ENCODE measurements at places on chromosomes 2 and 18.
A peak's percentile ranks its signal among the peaks of the same experiment; 100 is the strongest.

GRCh38 chr2:151198645-151199044 is 63.0 kb downstream of the RBM43 start:
- DNase-seq = peak; percentile 37

GRCh38 chr2:71784734-71785511 is 331.6 kb downstream of the DYSF start:
- DNase-seq = peak; percentile 68

- no peak for DNase-seq
Measured at GRCh38 chr2:68245066-68245465, 7.3 kb downstream of the PPP3R1 start.

DNA sequence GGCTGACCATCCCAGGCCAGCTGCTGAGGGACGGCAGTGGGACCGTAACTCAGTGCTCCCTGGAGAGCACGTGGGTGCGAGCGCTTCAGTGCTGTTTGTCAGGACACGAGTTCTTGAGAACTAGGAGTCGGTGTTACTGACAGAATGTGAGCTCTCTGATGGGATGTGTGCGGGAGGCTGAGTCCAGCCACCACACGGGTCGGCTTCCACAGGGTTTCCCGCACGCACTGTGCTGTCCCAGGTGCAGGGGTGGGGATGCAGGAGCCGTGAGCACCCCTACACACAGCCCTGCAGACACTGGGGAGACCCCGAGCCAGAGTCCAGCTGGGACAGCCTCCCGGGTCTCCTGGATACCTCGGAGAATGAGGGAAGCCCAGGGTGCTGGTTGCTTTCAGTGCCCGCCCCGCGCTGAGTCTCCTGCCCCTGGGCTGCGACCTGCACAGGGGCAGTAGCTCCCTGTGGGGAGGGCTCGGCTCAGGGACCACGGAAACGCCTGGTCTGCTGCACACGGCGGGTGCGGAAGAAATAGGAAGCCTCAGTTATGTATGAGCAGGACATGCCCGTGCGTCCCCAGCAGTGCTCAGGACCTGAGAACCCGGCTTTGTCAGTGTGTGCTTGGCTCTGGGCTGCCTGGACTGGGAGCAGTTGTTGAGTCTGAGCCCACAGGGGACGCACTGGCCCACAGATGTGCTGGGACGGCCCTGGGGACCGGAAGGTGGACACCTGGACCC is 71.2 kb downstream of the KCNG2 start:
- no peak for DNase-seq

GRCh38 chr2:230129343-230129742 is 60.6 kb upstream of the SLC16A14 start:
- DNase-seq = peak; percentile 53

DNA sequence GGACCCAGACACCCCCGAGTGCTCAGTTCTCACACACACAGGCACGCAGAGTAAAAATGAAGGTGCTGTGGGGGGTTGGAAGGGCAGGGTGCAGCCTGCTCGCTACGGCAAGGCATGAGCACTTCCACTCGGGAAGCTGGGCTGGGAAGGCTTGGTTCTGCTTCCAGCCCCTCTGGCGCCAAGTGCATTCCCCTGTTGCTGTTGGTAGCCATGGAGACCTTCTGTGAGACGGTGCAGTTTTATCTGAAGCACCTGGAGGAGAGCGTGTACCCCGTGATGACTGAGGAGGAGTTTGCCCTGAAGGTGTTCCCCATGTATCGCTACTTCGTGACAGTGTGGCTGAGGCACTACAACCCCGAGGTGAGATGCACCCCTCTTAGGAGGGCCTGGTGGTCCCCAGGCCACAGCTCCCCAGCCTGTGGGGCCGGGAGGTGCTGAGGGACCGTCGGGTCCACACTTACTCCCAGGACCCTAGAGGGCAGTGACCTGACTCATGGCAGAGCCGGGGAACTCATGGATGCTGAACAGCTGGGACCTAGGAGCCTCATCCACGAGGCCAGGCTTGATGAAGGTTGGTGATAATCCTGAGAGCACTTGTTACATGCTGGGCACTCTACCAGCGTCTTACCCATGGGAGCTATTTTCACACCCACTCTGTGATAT is 15.5 kb downstream of the MROH2A start:
- DNase-seq = no peak

GRCh38 chr2:179675435-179675834 is 186.0 kb downstream of the ZNF385B start:
- no peak for DNase-seq

DNA sequence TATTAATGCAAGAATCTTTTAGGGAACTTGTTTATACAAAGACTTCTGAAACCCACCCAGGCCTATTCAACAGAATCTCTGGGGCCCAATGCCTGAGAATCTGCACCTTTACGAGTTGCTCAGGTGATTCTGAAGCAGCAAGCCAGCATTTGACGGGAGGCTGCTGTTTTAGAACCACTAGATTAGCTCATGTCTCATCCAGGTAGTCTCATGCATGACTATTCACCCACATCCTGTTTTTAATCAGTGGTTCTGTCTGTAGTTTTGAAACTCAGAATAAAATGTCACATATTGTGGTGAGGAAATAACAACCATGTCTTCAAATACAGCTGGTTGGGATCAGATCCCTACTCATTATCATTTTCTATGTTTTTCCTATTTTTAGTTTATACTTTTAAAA is 39.5 kb downstream of the CYTIP start:
- no peak for DNase-seq

GRCh38 chr2:146659976-146660375 is 1184.9 kb upstream of the ACVR2A start:
- no peak for DNase-seq

- no peak for DNase-seq
Measured at GRCh38 chr2:159226608-159227385, 59.7 kb downstream of the WDSUB1 start.

GRCh38 chr2:62340994-62341484 is 145.1 kb downstream of the B3GNT2 start:
- DNase-seq = no peak

DNA sequence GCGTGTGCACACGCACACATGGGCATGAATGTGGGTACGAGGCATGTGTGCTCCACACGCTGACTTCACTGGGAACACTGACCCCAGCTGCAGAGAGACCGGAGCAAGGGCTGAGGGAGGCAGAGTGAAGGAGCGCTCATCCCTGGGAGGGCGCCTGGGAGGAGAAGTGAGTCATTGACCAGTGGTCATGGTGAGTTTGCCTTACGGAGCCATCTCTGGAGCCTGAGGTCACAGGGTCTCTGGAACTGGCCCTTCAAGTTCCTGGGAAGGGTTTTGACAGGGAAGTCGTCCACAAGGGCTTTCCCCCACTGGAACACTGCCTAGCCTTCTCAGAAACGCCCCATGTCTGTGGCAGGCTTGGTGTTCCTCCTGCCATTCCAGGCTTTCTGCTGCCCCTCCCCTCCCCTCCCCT is 14.3 kb upstream of the TMEM185B start:
- no peak for DNase-seq

DNA sequence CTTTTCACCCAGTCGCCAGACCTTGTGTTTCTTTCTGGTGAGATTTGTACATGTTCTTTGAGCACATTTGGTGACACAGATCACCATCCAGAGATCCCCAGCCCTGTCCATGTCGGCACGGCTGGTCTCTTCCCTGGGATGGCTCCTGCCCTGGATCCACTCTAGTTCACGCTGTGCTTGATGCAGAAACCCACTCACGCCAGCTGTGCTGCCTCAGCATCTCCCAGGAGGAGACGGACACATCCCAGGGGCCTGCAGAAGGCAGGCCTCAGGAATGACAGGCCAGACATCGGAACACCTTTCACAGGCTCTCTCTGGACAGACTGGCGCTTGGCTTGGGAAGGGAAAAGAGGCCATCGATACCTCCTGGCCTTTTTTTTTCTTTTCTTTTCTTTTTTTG is 203.6 kb downstream of the ACKR3 start:
- DNase-seq = no peak

DNA sequence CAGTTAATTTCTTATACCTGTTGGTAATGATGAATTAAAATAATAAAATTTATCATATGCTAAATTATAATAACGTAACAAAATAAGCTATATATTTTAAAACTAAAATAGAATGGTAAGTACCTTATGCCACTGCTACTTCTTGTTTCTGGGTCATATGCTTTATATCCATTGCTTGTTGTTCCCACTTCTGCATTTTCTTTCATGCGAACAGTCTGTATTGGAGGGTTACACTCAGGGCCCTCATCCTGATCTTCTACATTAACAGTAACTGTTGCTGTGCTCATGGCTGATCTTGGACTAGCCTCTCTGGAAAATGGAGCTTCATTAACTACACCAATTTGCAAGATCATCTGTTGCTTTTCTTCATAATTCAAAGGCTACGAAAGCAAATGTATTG is 22.2 kb downstream of the DSC2 start:
- no peak for DNase-seq

GRCh38 chr2:36441816-36442215 is 86.2 kb downstream of the CRIM1 start:
- DNase-seq = no peak

DNA sequence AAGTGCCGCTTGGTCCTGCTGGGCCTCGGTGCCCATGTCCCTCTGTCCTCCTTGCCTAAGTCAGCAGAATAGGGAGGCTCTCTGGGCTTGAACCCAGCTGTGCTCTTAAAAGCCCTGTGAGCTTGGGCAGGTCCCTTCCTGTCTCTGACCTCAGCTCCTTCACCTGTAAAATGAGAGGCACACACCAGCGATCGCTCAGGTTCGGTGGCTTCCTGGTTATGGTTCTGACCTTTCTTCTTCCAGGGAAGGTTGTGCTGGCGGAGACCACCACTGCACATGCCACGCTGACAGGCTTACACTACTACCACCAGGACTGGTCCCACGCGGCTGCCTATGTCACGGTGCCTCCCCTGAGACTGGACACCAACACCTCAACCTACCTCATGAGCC is 36.1 kb upstream of the MAPRE3 start:
- DNase-seq = no peak

- DNase-seq = no peak
Measured at GRCh38 chr2:239788576-239789098, 236.5 kb downstream of the NDUFA10 start.

GRCh38 chr2:11874861-11875260 is 128.4 kb downstream of the LPIN1 start:
- no peak for DNase-seq

GRCh38 chr18:40186677-40187076 is 1768.4 kb upstream of the PIK3C3 start:
- no peak for DNase-seq

DNA sequence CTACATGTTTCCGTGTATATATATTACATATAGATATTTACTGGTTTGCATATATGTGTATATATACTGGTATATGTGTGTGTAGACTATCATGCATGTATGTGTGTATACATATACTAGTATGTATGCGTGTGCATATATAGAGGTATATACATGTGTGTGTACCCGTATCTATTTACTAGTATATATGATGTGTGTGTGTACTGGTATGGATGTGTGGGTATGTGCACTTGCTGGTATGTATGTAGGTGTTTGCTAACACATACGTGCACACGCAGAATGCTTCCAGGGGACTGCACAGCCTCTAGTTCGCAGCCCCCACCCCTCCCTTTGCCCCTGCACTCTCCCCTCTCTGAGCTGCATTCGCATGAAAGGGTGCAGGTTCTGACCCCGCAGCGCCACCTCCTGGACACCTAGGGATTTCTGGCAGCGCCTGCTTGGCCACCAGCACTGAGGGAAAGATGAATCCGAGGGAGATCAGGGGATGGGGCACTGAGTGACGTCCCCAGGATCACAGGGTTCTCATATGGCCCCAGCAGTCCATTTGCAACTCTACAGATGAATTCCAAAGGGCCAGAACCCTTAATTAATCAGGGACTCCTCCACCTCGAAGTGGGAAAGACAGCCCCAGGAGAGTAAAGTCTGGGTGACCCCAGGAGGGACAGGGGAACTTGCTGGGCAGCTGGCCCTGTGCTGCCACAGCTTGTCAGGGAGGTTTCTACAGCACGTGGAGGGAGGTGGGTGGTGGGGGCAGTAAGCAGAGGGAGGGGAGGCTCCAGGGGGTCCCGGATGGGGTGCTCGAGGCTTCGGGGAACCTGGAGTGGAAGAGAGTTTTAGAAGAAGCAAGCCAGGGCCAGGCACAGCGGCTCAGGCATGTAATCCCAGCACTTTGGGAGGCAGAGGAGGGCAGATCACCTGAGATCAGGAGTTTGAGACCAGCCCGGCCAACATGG is 66.8 kb upstream of the ASAP2 start:
- peak; percentile 95 for DNase-seq

GRCh38 chr2:102499558-102499957 is 26.5 kb downstream of the SLC9A4 start:
- DNase-seq = no peak

- DNase-seq = no peak
Measured at GRCh38 chr18:23085066-23085465, 50.2 kb upstream of the CABLES1 start.

DNA sequence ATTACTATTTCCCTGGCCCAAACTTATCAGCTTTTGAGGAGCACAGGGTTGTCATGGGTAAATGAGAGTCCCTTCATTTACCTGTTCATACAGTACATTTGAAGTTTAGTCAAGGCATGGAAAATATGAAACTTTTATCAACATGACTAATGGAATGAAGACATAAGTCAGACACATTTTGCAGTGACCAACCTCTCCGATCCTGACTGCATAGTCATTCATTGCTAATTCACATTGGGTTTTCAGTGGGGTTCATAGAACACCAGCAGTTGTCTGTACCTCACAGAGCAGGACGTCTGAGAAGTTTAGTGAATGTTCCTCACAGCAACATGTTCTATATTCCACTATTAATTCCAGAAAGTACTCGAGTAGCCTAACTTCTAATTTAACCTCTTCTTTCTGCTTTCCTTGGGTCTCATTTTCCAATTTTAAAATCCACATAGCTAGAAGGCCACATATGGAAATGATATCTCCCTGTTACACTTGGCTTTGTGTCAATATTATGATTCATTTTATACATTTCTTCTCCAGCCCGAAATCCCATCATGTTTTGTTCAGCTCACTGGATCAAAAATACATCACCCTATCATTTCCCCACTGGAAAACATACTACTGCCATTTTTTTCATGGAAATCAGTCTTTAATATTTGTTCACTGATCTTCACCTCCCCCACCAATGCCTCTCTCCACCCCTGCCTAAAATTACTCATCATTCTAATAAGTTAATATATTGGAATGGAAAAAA is 65.9 kb downstream of the CDH20 start:
- no peak for DNase-seq

GRCh38 chr2:164655336-164655735 is 34.1 kb upstream of the GRB14 start:
- no peak for DNase-seq

DNA sequence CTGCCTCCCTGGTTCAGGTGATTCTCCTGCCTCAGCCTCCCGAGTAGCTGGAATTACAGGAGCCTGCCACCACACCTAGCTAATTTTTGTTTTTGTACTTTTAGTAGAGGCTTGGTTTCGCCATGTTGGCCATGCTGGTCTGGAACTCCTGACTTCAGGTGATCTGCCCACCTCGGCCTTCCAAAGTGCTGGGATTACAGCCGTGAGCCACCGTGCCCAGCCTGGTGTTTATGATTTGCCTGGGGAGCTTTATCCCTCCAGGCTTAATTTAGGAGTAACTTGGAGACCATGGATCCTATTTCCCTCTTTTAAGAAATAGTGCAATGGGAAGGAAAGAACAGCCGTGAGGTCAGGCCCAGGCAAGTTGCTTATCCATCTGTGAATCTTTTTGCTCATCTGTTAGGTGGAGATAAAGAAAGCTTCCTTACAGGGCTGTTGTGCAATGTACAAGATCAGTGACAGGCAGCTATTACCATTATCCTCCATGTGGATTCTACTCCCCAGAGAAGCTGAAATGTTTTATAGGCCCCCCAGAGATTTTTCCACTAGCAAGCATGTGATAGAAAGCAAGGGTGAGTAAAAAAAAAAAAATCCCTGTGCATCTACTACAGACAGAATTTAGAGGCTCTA is 104.9 kb upstream of the MGAT5 start:
- no peak for DNase-seq

- no peak for DNase-seq
Measured at GRCh38 chr2:215724146-215724545, 288.3 kb upstream of the FN1 start.

Data from esophagus muscularis mucosa (tissue), 4 donors.